Putamen (tissue), 1 donor: ENCODE measurements at places on chromosomes 16 and 17.

GRCh38 chr16:31458073-31458843 is 1.0 kb upstream of the ARMC5 start:
- DNase-seq = no peak

DNA sequence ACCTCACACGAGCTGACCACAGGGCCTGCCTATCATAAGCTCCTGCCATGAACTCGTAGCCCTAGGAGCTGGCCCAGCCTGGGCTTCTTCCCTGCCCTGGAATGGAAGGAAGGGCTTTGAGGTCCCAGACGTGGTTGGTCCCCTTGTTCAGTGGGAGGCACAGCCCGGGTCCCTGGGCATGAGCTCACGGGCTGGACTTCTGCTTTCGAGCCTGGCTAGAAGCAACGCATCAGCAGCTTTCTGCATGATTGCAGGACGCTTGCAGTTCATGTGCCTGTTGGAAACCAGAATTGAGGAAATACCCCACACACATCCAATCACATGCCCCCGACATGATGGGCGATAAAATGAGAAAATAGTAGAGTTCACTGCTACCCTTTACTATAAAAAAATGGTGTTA is 293.3 kb downstream of the MAF start:
- DNase-seq = peak; percentile 54

GRCh38 chr16:57279780-57280638 is 4.5 kb downstream of the PLLP start:
- DNase-seq = no peak

DNA sequence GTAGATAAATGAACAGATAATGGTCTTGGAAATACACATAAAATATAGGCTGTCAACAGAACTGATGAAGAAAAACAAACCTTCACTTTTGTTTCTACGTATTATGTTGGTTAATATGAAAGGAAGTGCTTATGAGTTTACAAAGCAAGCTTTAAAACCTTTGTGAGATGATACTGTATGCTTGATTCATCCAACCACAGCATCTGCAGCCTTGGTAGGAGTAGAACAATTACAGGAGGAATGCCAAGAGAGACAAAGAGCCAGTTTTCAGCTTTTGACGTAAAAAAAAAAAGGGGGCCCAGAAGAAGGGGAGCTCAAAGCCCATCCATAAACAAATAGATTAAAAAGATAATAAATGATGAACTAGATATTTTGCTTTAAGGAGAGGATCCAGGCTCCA is 13.3 kb downstream of the FAM20A start:
- DNase-seq = peak; percentile 27

DNA sequence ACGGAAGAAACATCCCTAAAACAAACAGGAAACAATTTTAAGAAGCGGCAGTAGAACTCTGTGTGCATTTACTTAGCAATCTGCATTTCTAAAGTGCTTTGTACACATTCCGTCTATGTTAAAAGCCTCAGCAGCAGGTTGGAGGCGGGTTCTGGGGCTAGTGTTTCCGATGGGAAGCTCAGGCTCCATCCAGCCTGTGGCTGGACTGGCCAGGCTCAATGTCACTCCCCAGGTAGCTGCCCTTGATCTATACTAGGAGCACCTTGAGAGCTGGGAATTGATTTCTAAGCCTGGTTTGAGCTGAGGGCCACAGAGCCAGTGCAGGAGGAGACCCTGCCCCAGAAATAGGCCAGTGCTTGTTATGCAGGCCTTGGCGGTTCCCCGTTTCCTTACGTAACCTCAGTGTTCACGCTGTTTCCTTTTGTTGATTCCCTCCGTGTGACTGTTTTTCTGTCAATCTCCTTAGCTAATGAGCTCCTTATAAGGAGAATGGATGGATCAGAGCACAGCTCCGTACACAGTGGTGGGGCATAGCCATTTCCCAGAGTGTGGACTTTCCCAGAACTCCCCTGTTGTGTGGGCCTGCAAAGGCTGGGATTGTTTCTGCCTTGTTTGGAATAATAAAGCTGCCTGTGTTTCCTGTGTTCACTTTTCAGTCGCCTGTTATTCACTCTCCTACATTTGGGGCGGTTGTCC is 21.4 kb downstream of the ADORA2B start:
- peak; percentile 63 for DNase-seq

GRCh38 chr16:85301231-85301630 is 189.0 kb upstream of the CIBAR2 start:
- no peak for DNase-seq

- no peak for DNase-seq
Measured at GRCh38 chr17:15926039-15926740, 18.7 kb upstream of the ADORA2B start.

DNA sequence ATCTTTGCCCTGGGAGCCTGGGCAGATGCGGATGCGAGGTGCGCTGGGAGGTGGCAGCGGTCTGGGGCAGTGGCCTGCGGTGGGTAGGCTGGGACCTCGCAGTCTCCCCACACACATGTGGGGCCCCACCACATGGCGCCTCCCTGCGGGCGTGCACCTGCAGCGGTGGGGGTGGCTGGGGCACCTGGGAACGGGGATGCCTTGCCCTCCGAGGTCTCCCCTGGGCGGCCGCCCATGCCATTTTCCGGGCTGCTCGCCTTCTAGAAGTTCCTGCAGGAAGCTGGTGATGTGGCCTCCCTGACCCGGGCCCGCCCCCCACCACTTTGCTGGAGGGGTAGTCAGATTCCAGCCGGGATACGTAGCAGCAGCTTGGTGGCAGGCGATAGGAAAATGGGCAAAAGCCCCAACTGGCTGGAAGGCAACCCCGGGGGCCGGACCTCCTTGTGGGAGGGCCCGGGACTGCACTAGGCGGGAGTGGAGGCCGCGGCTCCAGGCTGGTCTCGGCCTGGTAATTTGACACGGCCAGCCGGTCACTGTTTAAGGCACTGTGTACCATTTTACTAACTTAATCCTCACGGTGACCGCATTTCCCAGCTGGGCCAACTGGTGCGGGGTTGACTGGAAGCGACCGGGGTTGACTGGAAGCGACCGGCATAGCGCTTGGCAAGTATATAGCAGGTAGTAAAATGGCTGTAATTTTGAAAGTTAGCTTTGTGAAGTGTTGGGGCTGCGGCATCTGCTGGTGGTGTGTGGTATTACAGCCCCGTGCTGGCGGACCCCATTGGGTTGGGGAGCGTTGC is 38.5 kb downstream of the IGF2BP1 start:
- no peak for DNase-seq

- DNase-seq = no peak
Measured at GRCh38 chr17:6327007-6327406, 107.9 kb downstream of the AIPL1 start.

DNA sequence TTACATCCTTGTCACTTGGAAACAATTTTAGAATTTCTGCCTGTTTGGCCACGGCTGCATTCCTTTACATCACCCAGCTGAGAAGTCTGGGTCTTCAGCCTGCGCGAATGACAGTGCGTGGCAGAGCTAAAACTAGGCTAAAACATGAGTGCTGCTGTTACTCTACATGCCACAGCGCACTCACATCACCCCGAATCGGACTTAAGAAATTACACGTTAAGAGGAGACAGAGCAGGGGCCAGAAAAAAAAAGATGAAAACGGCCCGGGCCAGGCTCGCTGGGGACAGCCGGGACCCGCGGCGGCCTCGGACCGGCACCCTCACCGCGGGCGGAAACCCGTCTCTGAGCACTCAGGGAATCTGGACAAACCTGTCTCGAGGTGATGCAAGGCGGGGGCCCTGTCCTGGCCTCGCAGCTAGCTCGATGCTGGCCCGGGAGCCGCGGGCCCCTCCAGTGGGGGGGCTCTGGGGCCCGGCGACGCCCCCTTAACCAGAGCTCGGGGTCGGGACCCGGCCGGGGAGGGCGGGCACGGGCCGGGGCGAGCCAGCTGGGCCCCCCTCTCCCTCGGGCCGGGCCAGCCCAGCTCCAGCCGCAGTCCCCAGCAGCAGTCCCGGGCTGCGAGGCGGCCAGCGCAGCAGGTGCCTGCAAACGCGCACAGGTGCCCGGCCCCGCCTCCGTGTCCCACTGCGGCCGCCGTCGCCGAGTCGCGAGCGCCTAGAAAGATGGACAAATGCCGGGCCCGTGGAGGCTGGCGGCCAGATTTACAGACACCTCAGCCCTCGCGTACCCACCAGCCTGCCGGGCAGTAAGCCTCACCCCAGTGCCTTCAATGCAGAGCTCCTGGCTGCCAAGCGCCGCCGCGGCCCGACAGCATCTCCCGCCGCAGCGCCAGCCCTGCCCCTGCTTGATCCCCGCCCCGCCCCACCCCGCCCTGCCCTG is at the start of gene AKTIP:
Gene AKTIP, minus strand, starts transcription at position 879 of the 939 bp plus-strand sequence. CDS start 2,950 bp downstream, outside the sequence.
- peak; percentile 34 for DNase-seq

GRCh38 chr16:87801679-87802259 is 36.0 kb upstream of the KLHDC4 start:
- DNase-seq = no peak

- no peak for DNase-seq
Measured at GRCh38 chr17:2057175-2057759, 2.4 kb downstream of the HIC1 start.

DNA sequence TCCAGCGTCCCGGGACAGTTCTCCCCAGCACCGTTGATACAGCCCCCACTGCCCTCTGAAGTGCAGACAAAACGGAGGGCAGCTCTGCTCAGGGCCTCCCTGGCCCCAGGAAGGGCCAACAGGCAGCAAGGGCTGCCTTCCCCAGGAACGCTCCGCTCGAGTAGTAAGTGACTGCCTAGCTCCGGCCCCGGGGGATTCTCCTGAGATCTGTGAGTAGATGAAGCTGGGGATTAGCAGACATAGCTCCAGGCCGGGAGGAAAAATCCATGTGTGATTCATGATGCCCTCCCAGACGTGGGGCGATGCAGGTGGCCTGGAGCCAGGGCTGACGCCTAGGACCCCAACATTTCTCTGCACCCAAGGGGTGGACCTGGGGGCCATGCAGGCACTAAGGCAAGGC is 85.3 kb downstream of the ENGASE start:
- no peak for DNase-seq

- DNase-seq = no peak
Measured at GRCh38 chr16:23286131-23286532, 16.0 kb upstream of the SCNN1B start.

DNA sequence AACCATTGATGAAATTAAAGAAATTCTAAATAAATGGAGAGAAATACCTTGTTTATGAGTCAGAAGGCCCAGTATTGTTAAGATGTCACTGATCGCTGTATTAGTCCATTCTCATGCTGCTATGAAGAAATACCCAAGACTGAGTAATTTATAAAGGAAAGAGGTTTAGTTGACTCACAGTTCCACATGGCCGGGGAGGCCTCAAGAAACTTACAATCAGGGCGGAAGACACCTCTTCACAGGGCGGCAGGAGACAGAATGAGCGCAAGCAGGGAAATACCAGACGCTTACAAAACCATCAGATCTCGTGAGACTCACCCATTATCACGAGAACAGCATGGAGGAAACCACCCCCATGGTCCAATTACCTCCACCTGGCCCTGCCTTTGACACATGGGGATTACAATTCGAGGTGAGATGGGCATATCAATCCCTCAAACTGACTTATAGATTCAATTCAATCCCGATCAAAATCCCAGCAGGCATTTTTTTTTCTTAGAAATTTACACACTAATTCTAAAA is 157.2 kb downstream of the ENGASE start:
- no peak for DNase-seq

GRCh38 chr17:50189550-50190292 is 11.7 kb downstream of the COL1A1 start:
- no peak for DNase-seq

GRCh38 chr17:2784864-2785263 is 11.4 kb upstream of the RAP1GAP2 start:
- DNase-seq = no peak
